ENCODE measurements at places on chromosomes 7 and 10.
A peak's percentile ranks its signal among the peaks of the same experiment; 100 is the strongest.

GRCh38 chr10:83089335-83089734 lies 1050.0 kb upstream of the GHITM start:
- DNase-seq: no peak

- DNase-seq: no peak
These were observed 24.3 kb upstream of the GPR146 start for GRCh38 chr7:1019789-1020610.

DNA sequence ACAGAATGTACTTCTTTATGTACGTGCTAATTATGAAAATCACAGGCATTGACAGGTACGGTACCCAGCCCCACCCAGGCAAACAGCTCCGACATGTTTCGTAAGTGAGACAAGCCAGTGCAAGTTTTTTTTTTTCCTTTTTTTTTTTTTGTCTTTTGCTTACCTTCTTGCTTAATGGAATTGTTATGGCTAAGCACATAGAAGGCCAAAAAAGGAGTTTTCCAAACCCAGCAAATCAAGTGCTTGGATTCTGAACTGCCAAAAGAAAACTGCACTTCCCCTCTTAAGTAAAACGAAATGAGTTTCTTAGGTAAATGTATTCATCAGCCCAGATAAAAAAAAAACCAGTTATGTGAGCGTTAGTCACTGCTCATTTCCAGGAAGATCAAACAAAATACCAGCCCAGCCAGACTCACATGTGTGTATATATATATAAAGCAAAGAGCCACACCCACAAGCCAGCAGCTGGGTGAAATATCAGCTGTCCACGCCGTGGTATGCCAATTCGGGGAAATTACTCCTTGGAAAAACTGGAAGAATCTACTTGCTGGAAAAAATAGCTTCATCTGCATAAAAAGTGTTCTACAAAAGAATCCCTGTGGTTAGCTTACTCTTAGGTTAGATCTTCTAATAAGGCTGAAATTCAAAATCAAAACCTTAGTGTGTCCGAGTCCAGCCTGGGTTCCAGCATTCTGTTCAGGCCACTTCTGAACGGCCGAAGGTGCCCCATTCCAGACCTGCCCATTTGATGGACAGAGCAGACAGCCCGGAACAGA lies 8.0 kb downstream of the KLF6 start:
- DNase-seq: peak; percentile 84

DNA sequence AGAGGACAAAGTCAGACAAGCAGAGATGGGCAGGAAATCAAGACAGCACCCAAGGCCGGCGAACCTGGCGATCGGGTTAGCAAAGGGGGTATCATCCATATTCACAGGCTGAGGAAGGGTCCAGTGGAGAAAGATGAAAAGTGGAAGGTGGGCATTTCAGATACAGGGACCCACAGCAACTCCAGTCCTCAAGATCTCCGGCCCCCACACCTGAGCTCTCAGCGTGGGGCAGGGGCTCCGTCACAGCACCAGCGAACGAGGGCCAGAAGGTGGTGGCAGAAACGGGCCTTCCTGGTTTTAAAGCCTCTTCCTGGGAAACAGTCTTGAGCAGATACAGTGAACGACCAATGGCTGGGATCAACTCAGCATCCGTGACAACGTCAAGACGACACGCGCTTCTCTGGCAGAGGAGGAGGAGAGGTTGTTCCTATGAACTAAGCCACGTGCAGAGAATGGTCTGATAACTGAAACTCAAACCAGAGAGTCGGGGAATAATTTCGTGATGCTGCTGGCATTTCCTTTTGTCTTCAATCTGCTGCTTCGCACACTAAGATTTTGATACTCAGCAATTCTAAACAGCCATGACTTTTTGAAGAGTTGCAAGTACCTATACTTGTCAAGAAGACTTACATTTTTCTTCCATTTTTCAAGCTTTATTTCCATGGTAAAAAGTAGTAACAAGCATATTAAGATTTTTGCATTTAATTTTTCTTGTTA lies 219.8 kb downstream of the ZMYND11 start:
- DNase-seq: no peak

GRCh38 chr10:71952745-71953144 lies 11.4 kb upstream of the CHST3 start:
- DNase-seq: no peak

- DNase-seq: no peak
These were observed 480.4 kb downstream of the GATA3 start for GRCh38 chr10:8534891-8535290.

- no peak for DNase-seq
These were observed 114.2 kb upstream of the GPR22 start for GRCh38 chr7:107355616-107356015.

DNA sequence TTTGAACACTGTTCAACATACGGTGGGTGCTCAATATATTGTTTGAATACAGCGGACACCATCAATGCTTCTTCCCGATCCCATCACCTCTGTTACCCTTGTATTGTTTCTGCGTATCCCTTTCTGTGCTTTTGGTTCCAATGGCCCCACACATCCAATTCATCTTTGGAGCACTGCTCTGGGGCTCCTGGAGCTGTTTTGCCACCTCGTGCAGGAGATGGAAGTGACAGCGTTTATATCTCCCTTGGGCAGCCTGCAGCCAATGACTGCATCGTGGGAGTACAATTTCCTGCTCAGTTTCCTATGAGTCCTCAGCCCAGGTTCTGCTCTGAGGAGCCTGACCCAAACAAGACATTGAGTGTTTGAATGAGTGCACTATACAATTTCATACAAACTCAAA lies 50.2 kb upstream of the PIK3CG start:
- DNase-seq: peak; percentile 30

DNA sequence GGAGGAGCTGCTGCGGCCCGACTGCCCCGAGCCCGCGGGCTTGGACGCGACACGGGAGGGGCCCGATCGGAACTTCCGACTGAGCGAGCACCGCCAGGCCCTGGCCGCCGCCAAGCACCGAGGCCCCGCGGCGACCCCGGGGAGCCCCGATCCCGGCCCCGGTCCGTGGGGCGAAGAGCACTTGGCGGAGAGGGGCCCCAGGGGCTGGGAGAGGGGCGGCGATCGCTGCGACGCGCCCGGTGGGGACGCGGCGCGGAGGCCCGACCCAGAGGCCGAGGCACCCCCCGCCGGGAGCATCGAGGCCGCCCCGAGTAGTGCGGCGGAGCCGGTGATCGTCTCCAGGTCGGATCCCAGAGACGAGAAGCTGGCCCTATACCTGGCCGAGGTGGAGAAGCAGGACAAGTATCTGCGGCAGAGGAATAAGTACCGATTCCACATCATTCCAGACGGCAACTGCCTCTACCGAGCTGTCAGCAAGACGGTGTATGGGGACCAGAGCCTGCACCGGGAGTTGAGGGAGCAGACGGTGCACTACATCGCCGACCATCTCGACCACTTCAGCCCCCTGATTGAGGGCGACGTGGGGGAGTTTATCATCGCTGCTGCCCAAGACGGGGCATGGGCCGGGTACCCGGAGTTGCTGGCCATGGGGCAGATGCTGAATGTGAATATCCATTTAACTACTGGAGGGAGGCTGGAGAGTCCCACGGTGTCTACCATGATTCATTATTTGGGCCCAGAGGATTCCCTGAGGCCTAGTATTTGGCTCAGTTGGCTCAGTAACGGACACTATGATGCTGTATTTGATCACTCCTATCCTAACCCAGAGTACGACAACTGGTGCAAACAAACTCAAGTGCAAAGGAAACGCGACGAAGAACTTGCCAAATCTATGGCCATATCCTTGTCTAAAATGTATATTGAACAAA lies 1.4 kb downstream of the OTUD1 start:
- DNase-seq: no peak

DNA sequence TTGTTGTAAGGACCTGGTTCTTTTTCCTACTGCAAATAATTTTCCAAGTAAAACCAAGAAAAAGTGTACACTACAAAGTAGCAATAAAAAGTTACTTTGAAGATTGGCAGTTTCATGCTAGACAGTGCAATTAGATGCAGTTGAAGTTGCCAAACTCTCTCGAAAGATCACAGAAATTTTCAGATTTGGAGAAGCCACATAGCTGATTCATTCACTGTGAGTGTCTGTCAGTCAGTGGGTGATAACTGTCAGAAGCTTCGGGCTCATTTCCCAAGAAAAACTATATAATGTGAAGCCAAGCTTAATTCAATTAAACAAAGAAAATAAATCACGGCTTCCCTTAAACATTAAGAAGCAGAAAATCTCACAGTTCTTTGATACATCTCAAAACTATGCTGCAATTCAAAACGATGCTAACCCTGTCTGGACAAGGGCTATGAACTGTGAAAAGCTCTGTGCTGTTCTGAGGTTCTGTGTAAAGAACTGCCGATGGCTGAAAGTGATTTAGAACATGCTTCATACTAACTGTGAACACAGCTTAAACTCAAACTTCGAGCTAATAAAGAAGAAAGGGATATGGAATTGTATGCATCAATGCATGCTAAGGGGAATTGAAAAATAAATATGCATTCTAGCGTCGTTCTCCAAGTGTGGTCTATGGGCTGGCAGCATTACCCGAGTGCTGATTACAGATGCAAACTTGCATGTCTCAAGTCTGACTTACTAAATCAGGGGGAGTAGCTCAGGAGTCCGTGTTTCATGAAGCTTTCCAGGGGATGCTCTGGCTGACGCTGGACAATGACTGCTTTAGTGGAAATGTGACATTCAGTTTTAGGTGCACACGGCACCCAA lies 557.4 kb downstream of the CALN1 start:
- DNase-seq: no peak

DNA sequence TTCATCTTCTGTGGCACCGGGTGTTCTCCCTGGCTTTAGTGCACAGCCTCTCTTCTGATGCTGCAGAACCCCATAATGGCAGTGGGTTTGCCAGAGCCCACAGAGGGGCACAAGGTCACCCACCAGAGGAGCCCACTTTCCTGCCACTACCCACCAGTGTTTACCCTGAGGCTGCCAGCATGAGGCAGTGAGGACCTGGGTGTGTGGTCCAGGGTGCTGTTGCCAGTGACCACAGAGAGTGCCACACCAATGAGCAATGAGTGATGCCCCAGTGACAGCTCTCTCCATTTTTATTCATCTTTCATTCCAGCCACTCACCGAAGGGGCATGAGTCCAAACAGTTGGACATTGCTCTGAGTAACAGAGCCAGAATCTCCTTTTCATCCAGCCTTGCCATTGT lies 34.8 kb downstream of the MTURN start:
- DNase-seq: no peak
